ENCODE measurements at places on chromosomes 13 and 19.
A peak's percentile ranks its signal among the peaks of the same experiment; 100 is the strongest.

DNA sequence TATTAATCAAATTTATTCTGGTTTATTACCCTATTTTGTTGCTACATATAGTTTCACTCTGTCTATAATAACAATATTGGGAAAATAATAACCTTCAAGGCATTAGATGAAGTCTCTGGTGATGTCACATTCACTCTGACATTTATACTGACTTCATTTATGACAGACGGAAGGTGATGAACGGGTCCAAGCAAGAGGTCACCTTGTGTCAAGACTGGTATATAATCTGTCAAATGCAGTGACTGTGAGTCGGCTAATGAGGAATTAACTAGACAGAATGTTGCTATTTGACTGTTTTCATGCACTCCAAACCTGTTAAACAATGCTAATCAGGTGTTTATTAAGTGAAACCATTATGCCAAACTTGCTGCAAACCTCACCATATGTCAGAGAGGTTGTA lies 800.5 kb upstream of the KLHL1 start:
- no peak for DNase-seq

GRCh38 chr13:31322026-31322425 lies 122.3 kb downstream of the B3GLCT start:
- no peak for DNase-seq

DNA sequence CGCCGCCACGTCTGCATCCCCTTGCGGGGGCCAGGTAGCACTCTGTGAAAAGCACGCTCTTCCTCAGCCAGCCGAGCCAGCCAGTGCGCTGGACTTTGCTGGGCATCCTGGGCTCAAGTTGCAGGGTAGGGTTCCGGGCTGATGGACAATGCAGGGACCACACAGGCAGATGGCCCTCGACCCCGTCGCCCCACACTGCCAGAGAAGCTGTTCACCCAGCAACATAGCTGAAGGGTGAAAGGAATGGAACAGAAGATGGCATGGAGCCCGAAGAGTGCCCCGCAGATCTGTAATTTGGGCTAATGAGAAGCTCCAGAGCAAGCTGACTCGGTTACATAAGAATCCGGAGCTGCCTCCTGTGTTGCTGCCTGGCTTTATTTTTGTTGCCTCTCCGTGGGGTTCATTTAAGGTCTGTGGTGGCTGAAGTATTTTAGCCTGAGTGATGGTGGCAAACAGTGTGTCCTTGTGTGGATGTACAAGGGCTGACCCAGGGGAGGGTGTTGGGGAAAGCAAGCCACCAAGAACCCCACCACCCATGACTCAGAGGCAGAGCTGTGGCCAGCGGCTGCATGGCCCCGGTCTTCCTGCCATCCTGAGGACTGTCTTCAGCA lies 105.8 kb downstream of the SOX1 start:
- DNase-seq = no peak

- DNase-seq = no peak
These were observed 7.1 kb upstream of the SIGLEC7 start for GRCh38 chr19:51135004-51135403.

- no peak for DNase-seq
These were observed 84.1 kb upstream of the ABCC4 start for GRCh38 chr13:95385373-95385772.

- no peak for DNase-seq
These were observed 31.8 kb downstream of the LAMP1 start for GRCh38 chr13:113328851-113329250.

GRCh38 chr19:17469092-17469480 lies 1.2 kb upstream of the SLC27A1 start:
- no peak for DNase-seq

GRCh38 chr19:48419158-48419920 lies 25.9 kb downstream of the GRIN2D start:
- no peak for DNase-seq

DNA sequence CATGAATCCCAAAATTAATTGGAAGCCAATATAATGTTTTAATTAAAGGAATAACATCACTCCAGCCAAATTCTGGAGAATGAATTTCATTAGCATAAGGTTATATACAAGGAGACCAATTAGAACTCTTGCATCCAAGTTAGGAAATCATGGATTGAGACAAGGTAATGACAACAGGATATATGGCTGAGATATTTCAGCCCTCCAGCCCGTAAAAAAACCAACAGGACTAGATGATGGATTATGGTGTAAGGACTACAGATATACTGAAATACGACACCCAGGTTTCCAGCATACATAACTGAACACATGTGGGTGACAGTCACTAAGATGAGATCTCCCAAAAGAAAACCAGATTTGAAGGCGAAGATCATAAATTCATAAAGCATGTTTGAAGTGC lies 56.5 kb downstream of the TSC22D1 start:
- DNase-seq = no peak

- DNase-seq = no peak
These were observed 130.8 kb downstream of the ATP8A2 start for GRCh38 chr13:25502551-25502950.

DNA sequence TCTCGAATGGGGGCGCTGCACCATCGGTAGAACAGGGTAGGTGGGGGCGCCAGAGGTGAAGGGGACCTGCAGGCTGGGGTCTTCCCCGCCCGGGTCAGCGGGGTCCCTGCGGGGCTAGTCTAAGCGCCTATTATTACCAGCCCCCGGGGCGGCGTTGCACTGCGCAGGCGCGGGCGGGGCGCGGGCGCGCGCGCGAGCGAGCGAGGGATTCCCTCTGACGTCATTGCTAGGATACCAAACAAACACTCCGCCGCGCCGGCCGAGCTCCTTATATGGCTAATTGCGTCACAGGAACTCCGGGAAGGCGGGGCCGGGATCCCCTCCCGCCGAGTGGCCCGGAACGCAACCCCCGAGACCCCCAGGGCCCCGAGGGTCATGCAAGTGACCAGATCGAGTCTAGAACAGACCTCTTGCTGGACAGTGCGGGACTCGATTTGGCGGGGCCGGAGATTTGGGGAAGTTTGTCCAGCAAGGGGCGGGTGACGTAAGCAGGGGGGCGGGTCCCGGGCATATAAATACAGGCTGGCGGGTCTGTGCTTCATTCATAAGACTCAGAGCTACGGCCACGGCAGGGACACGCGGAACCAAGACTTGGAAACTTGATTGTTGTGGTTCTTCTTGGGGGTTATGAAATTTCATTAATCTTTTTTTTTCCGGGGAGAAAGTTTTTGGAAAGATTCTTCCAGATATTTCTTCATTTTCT lies at the start of gene FOSB:
Gene FOSB (plus strand): TSS at position 541 of the 703 bp plus-strand sequence. CDS start 591 bp downstream, outside the sequence.
- DNase-seq = peak; percentile 78

DNA sequence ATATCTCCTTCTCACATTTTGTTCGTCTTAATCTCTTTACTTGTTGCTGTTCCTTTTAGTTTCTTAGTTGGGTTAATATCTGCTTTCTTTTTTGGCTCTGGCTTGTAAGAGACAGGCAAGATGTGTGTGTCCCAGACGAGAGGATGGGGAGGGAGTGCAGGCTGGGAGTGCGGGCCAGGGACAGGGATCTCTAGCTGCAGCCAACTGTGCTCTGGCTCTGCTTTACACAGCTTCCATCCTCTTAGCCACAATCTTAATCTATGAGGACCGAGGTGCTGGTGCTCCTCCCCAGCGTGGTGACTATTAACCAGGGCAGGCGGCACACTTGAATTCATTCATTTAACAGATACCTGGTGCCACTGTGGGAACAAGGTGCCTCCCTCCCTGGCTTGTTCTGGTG lies 70.9 kb upstream of the WASF3 start:
- no peak for DNase-seq

DNA sequence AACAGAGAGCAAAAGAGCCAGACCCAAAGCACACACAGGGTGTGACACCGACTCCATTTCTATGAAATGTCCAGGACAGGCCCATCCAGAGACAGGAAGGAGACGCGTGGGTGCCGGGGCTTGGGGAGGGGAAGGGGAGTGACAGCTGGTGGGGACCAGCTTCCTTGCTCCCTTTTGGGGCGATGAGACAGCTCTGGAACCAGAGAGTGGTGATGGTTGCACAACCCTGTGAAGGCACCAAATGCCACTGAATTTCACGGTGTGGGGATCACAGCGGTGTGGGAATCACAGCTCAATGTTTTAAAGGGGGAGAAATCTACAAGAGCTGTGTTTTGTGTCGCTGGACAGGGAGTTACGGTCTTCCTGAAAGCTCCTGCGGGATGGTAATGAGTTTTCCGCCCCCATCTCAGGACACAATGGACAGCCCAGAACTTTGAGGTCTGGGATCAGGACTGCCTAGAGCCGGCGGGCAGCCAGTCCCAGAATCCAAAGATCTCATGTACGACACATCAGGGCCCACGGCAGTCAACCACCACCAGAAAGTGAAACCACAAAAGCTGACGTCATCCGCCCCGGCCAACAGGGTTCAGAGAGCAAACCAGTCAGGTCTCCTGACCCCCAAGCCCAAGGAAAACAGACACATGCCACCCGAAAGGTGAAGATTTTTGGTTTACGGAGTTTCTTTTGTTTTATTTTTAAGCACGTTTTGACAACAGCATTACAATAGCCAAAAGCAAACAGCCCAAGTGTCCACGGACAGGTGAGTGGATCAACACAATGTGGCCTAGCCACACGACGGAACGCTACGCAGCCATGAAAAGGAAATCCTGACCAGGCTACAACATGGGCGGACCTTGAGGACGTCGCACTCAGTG lies 7.3 kb downstream of the SGTA start:
- DNase-seq = no peak

DNA sequence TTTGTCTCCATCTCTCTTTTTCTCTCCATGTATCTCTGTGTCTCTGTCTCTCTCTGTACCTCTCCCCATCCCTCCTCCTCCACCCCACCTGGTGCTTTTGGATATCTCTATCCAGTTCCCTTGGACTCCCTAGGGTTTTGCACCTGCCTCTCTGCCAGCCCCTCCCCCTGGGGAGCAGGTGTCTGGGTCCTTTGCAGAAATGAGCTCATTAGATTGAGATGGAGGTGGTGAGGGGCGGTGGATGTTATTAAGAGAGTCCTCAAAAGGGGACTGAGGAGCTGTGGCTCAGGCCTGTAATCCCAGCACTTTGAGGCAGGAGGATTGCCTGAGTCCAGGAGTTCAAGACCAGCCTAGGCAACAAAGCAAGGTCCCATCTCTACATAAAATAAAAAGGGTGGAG lies 2.1 kb downstream of the KCNN4 start:
- DNase-seq = peak; percentile 73

DNA sequence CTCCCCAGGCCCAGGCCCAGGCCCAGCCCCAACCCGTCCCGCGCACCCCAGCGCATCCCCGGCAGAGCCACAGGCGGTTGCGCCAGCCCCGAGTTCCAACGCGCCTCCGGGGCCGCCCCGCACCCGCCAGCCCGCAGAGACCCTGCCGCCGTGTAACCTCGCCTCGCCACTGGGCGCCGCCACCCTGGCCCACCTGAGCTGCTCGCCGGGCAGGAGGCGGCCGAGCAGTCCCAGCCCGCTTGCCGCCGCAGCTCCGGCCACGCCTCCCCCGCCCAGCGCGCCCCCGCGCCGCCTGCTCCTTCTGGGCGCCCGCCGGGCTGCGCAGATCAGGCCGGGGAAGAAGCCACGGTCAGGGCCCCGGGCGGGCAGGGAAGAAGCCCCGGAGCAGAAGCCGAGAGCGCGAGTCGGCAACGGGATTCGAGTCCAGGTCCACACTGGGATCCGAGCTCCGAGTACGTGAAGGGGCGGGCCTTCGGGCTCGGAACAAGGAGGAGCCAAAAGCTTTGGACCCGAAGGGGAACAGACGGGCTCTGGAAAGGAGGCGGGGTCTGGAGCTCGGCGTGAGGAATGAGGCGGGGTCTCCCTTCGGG lies at the start of gene MBOAT7:
Gene MBOAT7 (minus strand): TSS at position 436 of the 590 bp plus-strand sequence. CDS start 1,072 bp downstream, outside the sequence.
- no peak for DNase-seq

GRCh38 chr13:46801858-46802257 lies 4.9 kb upstream of the ESD start:
- no peak for DNase-seq

DNA sequence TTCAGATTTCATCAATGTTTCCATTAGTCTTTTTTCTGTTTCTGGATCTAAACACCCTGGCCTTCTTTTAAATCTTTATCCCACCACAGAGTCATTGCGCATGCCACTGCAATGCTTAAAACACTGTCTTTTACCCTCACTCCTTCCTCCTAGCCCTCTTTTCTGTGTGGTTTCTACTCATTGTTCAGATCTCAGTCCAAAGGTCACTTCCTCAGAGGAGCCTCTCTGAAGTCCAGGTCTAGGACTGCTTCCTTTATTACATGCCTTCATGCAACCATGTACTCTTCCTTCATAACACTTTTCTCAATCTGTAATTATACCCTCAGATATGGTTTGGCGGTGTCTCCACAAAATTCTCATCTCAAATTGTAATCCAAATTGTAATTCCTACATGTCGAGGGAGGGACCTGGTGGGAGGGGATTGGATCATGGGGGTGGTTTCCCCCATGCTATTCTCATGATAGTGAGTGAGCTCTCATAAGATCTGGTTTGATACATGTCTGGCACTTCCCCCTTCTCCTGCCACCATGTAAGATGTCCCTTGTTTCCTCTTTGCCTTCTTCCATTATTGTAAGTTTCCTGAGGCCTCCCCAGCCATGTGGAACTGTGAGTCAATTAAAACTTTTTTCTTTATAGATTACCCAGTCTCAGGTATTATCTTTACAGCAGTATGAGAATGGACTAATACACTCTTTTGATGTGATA lies 808.9 kb downstream of the DIAPH3 start:
- no peak for DNase-seq

- DNase-seq = no peak
These were observed 185.9 kb downstream of the LHFPL6 start for GRCh38 chr13:39417131-39417530.

DNA sequence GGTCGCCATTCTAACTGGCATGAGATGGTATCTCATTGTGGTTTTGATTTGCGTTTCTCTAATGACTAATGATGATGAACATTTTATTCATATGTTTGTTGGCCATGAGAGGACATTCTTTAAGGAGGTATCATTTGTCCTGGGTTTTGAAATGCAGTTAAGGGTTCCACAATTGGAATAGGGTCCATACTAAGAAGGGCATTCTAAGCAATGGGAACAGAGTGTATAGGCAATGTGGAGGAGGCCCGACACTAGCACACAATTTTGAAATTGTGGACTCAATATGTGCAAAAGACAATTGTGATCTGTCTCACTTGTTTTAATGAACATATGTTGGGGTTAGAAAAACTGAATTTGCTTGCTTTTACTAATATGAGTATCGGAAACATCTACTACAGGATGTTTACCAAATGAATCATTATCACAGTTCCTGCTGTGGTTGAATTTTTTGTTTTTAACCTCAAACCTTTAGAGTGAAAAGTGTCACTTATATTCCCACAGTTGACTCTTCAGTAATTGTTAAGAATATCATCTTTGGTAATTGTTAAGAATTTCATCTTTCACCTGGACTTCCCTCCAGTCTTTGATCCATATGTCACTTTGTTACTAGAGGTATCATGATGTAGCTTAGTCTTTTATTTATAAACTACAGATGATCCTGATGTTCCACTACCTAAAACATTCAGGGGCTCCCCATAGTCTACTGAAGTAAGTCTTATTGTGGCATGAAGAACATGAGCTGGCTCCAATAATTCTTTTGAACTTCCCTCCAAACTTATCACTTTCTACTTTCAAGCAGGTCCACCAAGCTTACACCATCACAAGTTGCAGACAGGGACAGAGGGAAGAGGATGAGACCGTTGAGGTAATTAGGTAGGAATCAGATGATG lies 109.7 kb upstream of the KLF12 start:
- no peak for DNase-seq

DNA sequence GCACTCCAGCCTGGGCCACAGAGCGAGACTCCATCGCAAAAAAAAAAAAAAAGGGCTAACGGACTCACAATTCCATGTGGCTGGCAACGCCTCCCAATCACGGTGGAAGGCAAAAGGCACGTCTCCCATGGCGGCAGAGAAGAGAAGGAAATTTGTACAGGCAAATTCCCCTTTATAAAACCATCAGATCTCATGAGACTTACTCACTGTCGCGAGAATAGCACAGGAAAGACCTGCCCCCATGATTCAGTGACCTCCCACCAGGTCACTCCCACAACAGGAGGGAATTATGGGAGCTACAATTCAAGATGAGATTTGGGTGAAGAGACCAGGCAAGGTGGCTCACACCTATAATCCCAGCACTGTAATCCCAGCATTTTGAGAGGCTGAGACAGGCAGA lies 18.7 kb upstream of the NMRK2 start:
- DNase-seq = no peak

Data from NCI-H187 treated with DMSO at 0.1 percent for 48 hours (cell line).